ENCODE measurements at places on chromosomes 2 and 18. TPM values are rescaled to one million over a fixed set of nuclear protein-coding genes. Genes with fewer than 3 reads are reported as not detected.

FAHD2A gene
- 35.5 TPM for total RNA-seq

DNA sequence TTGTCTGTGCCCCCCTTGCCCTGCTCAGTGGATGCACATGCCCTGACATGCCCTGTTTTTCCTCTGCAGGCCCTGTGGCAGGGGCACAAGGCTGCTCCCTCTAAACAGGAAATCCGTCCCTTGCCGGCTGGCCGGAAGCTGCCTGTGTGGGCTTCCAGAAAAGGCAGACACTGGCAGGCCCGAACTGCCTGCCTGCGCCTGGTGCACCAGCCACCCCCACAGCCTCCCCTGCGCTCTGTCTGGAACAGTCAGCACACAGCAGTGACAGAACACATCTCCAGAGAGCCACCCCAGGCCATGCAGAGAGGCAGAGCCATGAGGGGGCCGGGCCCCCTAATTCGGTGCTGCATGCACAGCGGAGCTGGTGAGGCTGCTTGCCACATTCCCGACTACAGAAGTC lies 33.5 kb downstream of the LOXHD1 start:
- no peak for DNase-seq

GRCh38 chr2:47737-48136 lies 1.4 kb upstream of the FAM110C start:
- no peak for DNase-seq

- DNase-seq, result no peak
These were observed 59.1 kb upstream of the NFATC1 start for GRCh38 chr18:79336556-79337142.

DNA sequence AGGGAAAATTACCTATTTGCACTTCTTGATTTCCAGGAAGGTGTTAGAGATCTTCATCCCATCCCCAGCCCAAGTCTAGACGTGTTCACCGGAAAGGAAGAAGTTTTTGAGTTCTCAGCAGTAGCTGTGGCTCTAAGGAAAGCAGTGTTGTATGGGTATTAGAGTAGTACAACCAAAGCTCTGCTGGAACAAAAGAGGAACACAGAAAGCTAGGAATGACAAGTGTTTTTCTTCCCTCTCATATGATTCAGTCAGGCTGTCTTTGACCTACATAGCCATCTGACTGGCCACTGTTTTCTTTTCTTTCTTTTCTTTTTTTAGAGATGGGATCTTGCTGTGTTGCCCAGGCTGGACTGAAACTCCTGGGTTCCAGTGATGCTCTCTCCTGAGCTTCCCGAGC lies 82.7 kb upstream of the SLC39A10 start:
- DNase-seq, result no peak

DNA sequence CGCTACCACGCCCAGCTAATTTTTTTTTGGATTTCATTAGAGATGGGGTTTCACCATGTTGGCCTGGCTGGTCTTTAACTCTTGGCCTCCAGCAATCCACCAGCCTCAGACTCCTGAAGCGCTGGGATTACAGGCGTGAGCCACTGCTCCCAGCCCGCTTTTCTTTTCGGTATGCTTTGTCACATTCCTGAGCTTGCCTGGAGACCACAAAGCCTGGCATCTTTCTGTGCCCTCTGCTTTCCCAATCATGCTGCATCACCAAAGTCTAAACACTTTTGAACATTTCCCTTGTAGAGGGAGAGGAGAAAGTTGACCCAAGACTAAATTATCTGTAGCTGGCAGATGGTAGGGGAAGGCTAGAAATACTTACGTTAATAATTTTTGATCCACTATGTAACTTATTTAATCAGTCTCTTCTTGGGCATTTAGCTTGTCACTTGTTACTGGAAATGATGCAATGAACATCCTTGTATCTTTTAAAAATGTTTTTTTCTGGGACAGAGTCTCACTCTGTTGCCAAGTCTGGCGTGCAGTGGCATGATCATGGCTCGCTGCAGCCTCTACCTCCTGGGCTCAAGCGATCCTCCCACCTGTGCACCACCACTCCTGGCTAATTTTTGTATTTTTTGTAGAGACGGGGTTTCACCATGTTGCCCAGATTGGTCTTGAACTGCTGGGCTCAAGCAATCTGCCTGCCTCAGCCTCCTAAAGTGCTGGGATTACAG lies 2.7 kb upstream of the NPC1 start:
- DNase-seq, result no peak
